ENCODE measurements at places on chromosomes 12 and 14.
A peak's percentile ranks its signal among the peaks of the same experiment; 100 is the strongest.

GRCh38 chr12:123242116-123242904 lies 9.1 kb downstream of the MTRFR start:
- no peak for DNase-seq

- DNase-seq: no peak
Observed at GRCh38 chr14:37318938-37319337, 121.2 kb downstream of the MIPOL1 start.

DNA sequence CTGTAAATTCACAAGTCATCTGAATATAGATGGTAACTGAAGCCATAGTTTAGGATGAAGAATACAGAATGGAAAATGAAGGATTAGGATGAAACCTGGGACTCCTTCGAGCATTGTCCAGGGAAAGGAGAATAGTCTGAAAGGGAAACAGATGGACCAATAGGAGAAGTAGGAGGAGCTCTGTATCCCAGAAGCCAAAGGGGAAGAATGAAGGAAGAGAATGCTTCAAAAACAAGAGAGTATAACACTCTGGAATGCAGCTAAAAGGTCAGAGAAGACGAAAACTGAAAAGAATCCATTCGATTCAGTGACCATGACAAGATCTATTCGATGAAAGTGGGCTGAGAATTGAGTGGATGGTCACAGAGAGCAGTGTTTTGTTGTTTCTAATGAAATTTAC lies 1.0 kb downstream of the GMFB start:
- DNase-seq: no peak

DNA sequence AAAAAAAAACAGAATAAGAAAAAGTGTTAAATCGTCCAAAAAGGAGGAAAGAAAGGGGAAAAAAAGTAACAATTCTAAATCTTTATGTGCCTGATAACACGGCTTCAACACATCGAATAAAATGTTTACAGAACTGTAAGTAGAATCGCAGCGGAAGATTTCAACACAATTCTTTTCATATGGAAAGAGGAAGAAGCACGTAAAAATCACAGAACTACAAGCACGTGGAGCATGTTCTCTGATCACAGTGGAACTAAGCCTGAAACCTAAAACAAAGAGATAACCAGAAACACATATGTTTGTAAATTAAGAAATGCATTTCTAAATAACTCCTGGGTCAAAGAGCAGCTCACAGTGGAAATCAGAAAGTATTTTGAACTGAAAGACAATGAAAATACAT lies 8.7 kb downstream of the CLEC7A start:
- no peak for DNase-seq

DNA sequence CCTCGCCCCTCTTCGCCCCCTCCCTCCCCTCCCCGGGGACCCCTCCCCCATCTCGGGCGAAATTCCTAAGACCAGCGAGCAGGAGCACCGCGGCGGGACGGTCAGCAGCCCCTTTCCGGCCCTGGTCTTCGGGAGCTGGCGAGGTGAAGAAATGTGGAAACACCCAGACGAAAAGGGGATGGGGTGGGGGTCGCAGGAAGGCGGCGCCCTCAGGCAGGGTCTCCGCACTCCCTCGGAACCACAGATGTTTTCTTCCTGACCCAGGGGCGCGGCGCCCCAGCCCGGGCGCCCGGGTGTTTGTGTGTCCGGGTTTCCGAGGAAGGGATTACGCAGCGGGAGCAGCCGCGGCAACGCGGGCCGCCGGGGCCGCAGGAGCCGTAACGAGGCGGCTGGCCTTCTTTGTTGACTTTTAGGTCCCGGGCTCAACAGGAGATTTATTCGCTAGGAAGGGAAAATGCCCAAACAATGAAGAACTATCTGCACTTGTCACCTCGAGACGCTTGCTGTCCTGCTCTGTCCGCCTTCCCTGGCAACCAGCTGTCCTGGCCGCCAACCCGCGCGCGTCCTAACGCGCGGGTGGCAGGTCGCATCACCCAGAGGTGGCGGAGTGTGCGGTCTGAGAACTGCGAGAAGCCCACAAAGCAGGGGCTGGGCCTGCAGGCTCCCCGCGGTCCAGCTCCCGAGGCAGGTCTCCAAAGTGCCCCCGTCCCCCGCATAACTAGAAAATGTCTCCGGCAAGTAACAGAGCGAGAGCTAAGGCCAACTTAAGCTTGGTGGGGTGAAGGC lies 7.0 kb downstream of the FOXA1 start:
- no peak for DNase-seq

DNA sequence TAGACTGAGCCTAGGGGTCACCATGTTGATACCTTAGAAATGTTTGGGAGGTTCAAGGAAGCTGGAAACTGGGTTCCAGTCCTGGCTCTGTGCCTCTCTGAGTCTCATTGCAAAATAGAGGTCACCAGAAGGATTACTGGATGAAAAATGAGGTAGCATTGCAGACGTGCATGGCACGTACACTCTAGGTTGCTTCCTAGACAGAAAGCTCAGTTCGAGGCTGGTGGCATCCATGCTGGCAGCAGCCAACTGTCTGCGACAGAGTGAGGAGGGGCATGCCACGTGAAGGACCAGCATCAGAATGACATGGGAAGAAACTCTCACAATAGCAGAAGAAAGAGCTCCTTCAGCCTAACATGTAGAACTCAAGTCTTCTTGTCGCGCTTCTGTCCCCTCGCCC lies 4.6 kb upstream of the CYP46A1 start:
- no peak for DNase-seq

DNA sequence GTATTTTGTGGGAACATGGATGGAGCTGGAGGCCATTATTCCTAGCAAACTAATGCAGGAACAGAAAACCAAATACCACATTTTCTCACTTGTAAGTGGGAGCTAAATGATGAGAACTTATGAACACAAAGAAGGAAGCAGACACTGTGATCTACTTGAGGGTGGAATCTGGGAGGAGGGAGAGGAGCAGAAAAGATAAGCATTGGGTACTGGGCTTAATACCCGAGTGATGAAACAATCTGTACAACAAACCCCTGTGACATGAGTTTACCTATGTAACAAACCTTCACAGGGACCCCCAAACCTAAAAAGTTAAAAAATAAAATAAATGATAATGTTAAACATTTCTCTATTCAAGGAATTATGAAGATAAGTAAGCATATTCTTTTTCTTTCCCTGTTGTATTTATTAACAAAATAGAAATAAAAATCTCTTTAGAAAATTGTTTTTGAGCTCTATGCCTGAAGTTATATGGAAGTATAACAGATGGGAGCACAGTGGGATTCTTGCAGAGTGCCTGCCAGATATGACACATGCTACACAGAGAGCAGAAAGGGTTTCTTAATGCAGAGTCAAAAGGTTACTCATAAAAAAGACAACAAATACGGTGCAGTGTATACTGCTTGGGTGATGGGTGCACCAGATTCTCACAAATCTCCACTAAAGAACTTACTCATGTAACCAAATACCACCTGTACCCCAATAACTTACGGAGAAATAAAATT lies 52.0 kb upstream of the SYNE2 start:
- DNase-seq: no peak

GRCh38 chr12:49088150-49088931 lies 6.3 kb downstream of the DHH start:
- peak; percentile 80 for DNase-seq

DNA sequence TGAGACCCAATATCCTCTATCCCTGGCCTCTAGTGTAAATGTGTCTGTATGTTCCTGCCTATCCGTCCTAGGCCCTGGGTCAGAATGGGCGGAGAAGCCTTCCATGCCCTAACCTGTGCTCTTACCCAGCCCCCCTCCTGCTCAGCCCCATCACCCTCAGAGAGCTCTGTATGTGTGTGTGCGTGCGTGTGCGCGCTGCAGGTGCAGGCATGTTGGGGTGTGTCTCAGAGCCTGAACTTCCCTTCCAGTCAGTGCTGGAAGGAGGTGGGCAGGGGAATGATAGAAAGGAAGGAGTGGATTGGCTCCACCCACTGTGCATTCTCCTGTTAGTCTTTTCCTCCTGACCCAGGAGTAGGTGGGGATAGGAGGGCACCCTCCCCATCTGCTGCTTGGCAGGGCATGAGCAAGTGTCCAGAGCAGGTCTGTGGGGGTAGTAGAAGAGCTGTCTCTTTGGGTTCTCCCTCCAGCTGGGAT lies 7.2 kb downstream of the NAB2 start:
- DNase-seq: no peak

DNA sequence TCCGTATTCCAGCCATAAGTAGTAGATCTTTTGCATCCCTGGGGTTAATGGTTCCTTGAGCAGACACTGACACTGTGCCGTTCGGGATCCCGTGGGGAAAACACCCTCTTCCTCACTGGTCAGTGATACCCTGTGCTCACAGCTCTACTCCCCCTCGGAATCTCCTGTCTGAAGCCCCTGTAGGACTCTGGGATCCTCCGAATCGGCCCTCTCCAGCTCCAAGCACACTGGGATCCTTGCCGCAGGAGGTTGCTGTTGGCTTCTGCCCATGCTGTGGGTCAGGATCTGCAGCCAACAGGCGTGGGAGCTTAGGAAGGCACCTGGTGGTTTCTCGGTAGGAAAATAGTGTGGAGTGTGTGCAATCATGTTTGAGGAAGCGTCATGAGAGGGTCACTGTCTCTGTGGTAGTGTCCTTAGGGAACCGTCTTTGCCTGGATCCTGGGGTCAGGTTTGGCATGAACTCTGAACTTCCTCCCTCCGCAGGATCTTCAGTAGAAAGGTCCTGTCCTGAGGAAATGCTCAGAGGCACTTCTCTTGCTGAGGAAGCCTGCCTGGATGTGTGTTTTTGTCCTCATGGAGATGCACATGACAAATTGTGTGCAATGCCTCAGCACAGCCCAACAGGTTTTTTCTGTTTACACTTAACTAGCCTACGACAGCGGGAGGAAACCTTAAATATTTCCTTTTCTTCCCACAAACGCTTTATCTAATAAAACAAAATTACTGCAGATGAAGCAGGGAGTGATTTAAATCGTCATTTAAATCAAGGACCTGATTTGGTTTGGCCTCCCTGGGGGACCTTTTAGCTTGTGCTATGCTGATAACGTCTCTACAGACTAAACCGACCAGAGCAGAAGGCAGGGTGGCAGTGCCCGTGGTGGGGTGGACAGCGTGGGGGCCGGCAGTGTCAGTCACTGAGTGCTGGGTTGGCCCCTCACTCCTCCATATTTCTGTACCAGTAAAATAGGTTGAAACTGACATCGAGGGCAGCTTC lies 18.7 kb downstream of the FBXL14 start:
- DNase-seq: no peak

GRCh38 chr12:48165089-48165981 lies 8.0 kb upstream of the ASB8 start:
- no peak for DNase-seq

- no peak for DNase-seq
Observed at GRCh38 chr14:74594606-74595005, 17.4 kb downstream of the LTBP2 start.

DNA sequence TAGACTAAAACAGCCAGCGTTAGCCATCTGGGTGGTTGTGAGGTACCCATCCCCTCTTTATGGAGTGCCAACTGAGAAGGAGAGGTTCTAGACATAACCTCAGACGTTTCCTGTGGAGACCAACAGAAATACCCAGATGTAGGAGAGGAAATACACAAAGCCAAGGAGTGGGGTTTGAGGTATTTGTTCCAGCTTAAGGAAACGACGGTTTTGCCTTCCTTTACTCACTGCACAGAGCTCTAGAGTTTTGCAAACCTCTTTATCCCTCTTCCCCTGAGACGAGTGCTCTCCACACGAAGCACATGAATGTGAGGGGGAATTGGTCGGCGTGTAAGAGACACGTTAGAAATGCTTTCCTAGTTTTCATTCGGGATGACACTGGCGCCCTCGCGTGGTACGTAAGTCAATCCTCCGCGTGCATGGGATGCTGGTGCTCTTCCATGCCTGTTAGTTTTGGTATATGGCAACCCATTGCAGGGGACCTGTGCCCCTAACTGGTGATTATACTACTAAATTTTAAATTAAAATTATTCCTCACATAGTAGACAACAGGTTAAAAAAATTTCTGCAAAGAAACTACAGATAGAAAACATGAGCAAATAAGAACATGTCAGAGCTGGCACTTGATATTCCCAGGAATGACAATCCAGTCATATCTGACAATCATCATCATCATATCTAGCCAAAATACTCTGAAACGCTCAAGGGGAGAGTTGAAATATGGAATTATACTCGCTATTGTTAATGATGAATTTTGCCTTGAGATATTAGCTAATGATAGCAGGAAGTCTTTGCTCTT lies 121.7 kb downstream of the PPM1H start:
- no peak for DNase-seq

- DNase-seq: no peak
Observed at GRCh38 chr12:54987611-54988231, 3.2 kb upstream of the TESPA1 start.

GRCh38 chr12:122949405-122949804 lies 16.9 kb downstream of the ABCB9 start:
- DNase-seq: no peak

DNA sequence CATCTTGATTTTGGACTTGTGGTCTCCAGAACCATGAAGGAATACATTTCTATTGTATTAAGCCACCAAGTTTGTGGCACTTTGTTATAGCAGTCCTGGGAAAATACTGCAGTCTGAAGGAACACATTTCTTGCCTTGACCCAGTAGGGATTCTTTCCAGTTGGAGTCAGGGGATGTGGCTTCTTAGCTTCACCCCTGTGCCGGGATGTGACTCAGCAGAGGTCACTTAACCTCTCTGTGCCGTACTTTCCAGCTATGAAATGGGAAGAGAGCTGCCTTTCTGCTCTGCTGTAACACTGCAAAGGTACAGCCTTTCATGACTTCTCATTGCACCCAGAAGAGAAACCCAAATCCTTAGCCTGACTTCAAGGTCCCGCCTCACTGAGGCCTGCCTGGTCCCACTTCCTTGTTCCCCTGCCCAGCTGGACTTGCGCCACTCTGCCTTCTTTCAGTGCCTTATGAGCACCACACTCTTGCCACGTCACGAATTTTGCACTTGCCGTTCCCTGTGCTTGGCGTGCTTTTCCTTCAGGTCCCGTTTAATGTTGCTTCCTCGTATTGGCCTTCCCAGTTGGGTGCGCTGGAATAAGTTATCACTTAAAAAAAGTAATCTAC lies 24.2 kb downstream of the CHST11 start:
- no peak for DNase-seq

- no peak for DNase-seq
Observed at GRCh38 chr14:67232066-67232465, 9.2 kb upstream of the PALS1 start.

DNA sequence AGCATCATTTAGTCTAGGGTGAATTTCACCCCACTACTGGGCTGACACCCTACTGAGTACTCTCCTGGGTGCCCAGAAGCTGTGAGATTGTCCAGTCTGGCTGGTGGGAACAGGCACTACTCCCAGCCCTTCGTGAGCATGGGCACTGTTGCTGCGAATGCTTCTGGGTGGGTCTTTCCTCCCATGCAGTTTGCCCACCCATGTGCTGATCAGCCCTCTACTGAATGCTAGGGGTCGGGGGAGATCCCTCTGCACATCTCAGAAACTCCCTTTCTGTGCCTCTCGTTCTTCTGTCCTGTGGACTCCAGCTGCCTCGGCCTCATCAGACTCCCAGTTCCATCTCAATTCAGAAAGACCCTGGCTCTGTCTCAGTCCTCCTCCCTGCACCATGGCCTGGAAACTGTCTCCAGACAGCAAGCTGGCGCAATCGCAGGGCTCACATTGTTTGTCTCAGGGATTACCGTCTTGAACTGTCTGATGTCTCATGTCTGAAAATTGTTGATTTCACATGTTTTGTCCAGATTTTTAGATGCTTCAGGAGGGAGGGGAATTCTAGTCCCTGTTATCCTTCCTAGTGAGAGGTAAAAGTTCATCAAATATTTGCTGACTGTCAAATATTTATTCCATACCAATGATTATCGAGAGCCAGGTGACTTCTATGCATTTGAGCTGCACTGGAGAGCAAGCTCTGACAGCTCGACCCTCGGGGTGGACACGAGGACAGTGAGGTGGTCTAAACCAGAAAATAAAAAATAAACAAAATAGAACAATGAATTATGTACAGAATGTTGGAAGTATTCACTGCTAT lies 316.6 kb upstream of the RTL1 start:
- DNase-seq: no peak

- DNase-seq: no peak
Observed at GRCh38 chr12:46480316-46480715, 107.7 kb upstream of the SLC38A2 start.
